Activated CD4-positive, alpha-beta T cell treated with anti-CD3 and anti-CD28 coated beads, Interleukin-2, Interleukin-6, amounts not matched to agents 100 ng/mL and 50 ng/mL, durations not matched to agents 16 hours and 8 hours (primary cell): ENCODE measurements at places on chromosomes 12 and 14.

DNA sequence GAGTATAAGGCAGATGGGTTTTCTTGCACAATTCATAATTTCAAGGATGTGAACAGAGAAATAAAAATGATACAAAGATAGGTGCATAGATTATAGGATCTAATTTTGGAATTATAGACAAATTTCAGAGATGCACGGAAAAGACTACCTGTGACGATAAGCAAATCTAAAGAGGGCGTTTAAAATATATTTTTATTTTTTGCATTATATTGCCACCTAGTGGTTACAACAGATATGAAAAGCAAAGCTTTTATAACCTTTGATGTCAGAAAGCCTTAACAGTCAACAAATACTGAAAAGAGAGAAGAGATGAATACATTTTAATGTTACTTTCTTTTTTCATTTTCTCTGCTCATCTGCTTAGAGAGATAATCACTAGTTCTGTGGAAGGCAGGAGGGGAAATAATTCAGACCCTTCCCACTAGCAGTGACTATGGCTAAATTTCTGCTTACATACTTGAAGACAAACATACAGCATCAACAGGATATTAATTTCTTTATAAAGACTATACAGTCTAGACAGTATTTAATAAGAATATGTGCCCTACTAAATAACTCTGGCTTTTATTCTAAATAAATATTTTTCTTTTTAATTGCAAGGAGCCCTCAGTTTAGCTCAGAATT is 46.3 kb downstream of the NTS start:
- peak; percentile 18 for DNase-seq

DNA sequence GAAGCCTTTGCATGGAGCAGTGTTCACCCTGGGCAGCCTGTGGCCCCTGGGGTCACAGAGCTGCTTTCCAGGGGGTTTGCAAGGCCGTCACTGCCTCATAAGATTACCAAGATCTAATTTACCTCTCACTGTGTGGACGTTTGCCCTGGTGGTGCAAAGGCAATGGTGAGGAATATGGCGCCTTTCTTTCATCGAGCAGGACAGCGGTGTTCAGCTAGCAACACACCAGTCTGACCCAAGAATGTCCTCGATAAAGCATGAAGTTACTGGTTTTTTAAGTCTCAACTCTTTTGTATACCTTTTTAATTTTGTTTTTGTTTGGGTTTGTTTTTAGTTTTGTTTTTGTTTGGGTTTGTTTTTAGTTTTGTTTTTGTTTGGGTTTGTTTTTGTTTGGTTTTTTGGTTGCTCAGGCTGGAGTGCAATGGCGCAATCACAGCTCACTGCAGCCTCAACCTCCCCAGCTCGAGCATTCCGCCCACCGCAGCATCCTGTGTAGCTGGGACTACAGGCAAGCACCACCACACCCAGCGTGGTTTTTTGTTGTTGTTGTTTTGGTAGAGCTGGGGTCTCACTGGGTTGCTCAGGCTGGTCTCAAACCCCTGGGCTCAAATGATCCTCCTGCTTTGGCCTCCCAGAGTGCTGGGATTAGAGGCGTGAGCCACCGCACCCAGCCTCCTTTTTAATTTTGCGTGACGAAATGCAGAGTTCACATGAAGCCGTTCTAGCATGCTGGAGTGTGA is 57.9 kb downstream of the PPP2R5C start:
- peak; percentile 85 for DNase-seq

DNA sequence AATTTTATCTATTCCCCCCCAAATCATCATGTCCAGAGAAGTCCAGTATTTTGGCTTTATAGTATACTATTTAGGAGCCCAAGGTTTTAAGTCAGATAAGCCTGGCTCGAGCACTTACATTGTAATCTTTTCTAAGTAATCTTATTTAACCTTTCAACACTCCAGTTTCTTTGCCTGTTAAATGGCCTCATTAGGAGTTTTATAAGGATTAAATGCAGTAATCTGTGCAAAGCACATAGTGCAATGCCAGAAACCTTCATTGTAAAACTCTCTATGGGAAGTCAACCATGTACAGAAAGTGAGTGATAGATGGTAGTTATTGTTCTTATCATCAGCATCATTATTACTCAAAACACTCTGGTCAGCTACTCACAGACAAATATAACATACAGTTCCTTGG is 1330.4 kb downstream of the SLC16A7 start:
- no peak for DNase-seq

- no peak for DNase-seq
These were observed 74.9 kb upstream of the CMKLR1 start for GRCh38 chr12:108414021-108414420.

GRCh38 chr12:5621329-5621728 is 189.4 kb downstream of the NTF3 start:
- DNase-seq = no peak

- DNase-seq = peak; percentile 7
These were observed 35.5 kb upstream of the STON2 start for GRCh38 chr14:81435391-81436295.

- peak; percentile 31 for DNase-seq
These were observed at the start of gene PYGL for GRCh38 chr14:50943943-50944646. PYGL (minus strand) TSS chr14:50944483; CDS start chr14:50944403, 80 bp downstream.

DNA sequence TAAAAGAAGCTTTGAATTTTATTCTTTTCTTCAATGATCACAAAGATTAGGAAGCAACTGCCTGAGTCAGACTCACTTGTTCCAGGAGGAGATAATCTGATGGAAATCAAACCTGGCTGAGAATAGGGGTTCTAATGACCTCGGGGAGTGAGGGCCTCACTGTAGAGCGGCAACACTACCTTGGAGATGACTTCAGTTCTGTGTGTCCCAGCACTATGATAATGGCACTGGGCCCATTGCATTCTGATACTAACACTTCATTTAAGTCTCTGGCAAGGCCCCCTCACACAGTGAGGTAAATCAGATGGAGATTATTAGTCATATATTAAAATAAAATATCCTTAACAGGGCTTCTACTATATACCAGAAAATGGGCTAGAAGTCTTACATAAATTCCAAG is 233.3 kb upstream of the EGLN3 start:
- no peak for DNase-seq

- no peak for DNase-seq
These were observed 72.3 kb upstream of the DHRS4 start for GRCh38 chr14:23881282-23881681.

DNA sequence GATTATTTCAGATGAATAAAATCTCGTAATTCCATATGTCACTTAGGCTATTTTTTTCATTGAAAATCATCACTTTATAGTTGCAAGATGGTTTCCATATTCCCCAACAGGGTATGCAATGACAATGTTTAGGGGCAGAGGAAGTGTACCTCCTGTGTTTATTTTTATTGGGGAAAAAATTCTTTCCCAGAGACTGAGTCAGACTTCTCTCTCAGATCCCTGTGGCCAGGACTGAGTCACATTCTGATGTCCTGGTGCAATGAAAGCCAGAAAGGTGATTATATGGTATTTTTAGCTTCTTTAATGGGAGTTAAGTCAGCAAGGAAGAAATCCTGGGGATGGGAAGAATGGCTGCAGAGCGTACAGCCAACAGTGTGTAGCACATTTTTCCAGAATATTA is 196.9 kb upstream of the ALG10 start:
- no peak for DNase-seq

DNA sequence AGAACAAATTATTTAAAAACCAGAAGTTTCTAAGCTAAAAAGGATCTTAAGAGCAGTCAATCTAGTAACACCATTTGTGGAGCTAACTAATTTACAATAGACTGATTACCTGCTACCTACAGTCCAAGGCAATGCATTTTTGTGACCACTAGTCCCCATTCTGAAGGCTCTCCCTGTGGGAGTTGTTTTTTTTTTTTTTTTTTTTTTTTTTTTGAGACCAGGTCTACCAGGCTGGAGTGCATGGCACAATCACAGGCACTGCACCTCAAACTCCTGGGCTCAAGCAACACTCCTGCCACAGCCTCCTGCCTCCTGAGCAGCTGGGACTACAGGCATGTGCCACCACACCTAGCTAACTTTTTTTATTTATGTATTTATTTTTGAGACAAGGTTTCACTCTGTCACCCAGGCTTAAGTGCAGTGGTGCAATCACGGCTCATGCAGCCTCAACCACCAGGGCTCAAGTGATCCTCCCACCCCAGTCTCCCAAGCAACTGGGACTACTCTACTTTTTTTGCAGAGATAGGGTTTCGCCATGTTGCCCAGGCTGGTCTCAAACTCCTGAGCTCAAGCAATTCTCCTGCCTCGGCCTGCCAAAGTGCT is 3.9 kb downstream of the GNPTAB start:
- no peak for DNase-seq

DNA sequence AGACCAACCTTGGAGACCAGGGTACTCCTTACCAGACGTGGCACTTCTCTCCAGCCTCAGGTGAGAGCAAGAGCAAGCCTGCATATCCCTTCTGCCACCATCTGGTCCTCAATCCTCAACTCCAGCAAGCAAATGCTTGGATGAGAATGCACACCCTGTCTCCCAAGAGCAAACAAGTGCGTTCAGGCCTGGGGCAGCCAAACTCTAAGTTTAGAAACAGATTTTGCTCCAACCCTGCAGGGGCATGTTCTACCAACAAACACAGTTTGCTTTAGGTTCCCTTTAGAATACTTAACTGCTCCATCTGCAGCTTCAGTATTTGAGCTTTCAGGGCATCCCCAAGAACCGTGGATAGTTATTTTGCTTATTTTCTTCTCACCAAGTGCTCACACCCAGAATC is 55.9 kb upstream of the FICD start:
- DNase-seq = no peak

DNA sequence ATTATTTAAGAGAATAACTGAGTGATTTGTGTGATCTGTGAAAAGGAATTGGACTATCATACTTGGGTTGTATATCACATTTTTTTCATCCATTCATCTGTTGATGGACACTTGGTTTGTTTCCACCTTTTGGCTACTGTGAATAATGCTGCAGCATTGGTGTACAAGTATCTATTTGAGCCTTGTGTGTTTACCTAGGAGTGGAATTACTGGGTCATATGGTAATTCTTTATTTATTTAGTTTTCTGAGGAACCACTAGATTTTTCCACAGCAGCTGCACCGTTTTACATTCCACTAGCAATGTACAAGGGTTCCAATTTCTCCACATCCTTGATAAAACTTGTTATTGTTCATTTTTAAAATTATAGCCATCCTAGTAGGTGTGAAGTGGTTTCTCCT is 56.1 kb downstream of the APAF1 start:
- no peak for DNase-seq

- DNase-seq = no peak
These were observed 18.9 kb downstream of the FIGNL2 start for GRCh38 chr12:51829641-51830040.

DNA sequence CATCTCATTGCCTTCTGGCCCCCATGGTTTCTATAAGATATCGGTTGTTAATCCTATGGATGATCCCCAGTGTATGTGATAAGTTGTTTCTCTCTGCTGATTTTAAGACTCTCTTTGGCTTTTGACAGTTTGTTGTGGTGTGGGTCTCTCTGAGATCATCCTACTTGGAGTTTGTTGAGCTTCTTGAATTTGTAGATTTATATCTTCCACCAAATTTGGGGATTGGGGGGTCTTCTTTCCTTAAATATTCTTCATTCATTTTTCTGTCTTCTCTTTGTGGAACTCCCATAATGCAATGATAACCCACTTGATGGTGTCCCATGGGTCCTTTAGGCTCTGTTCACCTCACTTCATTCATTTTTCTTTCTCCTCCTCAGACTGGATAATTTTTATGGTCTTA is 20.0 kb upstream of the BBS10 start:
- DNase-seq = no peak

- peak; percentile 68 for DNase-seq
These were observed 428.1 kb downstream of the NRXN3 start for GRCh38 chr14:78598046-78598920.

DNA sequence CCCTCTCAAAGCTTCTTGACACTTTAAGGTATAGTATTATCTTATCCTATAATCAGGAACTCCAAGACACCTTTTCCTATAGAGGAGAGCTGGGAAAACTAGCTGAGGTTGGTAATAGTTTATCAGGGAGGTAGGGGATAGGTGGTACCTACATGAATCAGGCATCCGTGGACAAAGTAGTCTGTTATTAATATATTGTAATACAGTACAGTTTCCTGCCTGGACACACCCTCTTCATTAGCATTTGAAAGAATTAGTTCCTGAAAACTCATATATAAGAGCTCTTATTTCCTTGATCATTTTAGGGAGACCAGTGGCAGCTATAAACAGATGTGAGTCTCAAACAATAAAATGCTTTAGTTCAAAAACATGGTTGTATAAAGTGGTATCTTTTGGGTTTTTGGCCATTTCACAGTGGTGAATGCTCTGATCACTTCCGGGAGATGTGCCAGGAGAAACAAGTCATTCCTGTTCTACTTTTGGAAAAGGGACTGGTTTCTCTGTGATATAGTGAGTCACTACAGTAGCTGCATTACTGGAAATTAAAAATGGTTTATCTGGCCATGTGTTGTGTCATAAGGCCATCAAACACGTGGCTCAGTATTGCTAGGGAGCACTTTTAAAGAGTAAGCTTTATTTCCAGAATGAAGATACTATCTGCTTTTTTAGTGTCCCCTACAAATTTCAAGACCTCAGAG is 98.1 kb downstream of the KLRB1 start:
- DNase-seq = no peak

- peak; percentile 77 for DNase-seq
These were observed 69.2 kb downstream of the RASSF3 start for GRCh38 chr12:64679487-64680001.
